ENCODE measurements at places on chromosomes 7 and 10.
A peak's percentile ranks its signal among the peaks of the same experiment; 100 is the strongest.

DNA sequence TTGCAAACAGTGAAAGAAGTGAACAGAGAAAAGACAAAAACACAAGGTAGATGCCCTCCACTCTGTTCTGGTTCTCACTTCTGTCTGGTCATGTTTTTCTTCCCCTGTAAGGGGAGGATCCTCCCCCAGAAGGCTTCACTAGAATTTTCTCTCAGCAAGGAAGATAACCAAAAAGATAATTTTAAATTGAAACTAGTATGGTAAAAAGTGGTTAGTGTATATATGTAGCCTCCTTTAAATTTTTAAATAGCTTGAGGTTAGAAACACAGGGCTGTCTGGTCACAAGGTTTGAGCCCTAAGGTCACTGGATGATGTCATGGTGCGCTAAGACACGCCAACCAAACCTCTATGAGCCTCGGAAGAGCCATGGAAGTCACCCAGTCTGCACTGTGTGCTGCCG, 5.6 kb upstream of the PKD1L1 start:
- DNase-seq = no peak

- no peak for DNase-seq
Measured at GRCh38 chr7:6606866-6607583, 8.4 kb upstream of the ZNF853 start.

- no peak for DNase-seq
Measured at GRCh38 chr7:36602511-36602910, 121.8 kb downstream of the AOAH start.

GRCh38 chr10:49154641-49155040, 20.8 kb upstream of the FAM170B start:
- DNase-seq = no peak

DNA sequence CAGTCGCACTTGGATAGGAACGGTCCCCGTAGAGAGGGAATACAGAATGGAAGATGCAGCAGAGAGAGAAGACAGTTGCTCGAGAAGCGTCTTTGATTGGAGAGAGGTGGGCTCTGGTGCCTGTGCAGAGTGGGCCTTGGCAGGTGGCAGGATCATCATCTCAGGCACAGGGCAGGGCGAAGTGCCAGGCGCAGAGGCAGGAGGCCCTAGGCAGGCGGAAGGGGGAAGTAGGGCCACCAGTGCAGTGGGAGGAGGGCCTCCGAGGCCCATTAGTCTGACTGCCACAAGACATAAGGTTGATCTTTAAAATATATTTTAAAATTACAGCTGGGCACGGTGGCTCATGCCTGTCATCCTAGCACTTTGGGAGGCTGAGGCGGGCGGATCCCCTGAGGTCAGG, 10.1 kb downstream of the CARD11 start:
- DNase-seq = no peak

- no peak for DNase-seq
Measured at GRCh38 chr10:88157981-88158465, 294.6 kb downstream of the PTEN start.

- DNase-seq = no peak
Measured at GRCh38 chr10:123784216-123784615, 107.4 kb downstream of the CPXM2 start.

DNA sequence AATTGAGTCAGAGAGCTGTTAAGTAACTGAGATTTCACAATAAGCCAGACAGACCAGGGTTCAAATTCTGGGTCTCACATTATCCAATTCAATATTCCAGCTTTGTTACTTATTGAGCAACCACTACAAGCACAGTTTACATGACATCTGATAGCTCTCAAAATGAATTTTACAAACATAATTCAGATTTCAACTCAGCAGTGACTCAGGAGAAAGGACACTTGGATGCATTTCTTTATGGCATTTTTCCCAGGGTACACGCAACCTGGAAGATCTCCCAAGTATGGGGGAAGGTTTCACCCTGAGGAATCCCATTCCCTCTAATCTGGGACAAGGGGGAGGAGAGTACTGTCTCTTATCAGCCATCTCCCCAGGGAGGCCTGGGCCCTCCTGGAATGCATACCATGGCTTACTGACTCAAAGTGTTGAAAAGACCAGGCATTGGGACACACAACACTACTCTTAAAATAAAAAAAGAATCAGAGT, 102.4 kb downstream of the CFTR start:
- no peak for DNase-seq

- DNase-seq = no peak
Measured at GRCh38 chr7:37095122-37095521, 353.5 kb downstream of the ELMO1 start.

DNA sequence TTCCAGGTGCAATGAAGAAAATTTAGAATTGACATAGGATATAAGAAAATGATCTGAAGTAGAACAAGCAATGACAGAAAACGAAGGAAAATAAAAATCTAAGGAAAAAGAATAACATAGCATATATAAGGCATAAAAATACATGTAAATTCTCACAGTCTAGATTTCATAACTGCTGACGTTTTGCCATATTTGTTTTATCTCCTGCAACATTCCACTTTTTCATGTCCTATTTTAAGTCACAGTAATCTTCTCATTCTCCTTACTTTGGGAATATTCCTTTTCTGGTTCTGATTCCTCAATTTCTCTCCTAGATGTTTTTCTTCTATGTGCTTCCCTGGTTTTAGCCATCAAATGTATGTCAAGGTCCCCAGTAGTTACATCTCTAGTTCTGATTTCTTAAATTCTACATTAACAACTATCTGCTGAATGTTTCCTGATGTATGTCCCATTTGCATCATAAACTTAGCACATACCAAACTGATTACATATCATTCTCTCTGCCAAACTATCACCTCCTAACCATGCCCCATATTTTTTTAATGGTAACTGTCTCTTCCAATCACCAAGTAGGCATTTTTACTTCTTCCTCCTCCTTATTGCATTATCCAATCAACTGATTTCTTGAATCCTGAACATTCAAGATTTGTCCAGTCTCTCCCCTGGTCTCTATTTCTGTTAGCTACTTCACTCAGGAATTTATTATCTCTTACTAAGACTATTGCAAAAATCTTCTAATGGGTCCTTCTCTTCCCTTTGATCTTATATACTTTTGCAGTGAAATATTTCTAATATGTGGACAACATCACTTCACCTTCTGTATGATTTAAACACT, 171.3 kb downstream of the DNAJC1 start:
- no peak for DNase-seq

GRCh38 chr7:126079151-126079550, 1149.5 kb upstream of the POT1 start:
- DNase-seq = no peak

DNA sequence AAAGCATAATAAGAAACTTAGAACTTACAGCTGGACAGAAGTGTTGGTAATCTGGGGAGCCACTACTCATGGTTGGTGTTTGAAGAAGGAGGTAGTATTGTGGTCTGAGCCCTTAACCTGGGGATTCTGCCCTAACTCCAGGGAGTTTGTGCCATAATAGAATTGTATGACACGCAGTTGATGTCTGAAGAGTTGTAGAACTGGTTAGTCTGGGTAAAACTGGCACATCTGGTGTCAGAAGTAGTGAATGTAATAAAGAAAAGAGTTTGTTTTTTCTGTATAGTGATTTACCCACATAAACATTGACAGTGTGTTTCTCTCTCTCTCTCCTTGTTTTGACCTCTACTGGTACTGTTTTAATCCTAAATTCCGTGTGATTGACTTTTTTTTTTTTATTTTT, 448.1 kb upstream of the SEMA3D start:
- no peak for DNase-seq

DNA sequence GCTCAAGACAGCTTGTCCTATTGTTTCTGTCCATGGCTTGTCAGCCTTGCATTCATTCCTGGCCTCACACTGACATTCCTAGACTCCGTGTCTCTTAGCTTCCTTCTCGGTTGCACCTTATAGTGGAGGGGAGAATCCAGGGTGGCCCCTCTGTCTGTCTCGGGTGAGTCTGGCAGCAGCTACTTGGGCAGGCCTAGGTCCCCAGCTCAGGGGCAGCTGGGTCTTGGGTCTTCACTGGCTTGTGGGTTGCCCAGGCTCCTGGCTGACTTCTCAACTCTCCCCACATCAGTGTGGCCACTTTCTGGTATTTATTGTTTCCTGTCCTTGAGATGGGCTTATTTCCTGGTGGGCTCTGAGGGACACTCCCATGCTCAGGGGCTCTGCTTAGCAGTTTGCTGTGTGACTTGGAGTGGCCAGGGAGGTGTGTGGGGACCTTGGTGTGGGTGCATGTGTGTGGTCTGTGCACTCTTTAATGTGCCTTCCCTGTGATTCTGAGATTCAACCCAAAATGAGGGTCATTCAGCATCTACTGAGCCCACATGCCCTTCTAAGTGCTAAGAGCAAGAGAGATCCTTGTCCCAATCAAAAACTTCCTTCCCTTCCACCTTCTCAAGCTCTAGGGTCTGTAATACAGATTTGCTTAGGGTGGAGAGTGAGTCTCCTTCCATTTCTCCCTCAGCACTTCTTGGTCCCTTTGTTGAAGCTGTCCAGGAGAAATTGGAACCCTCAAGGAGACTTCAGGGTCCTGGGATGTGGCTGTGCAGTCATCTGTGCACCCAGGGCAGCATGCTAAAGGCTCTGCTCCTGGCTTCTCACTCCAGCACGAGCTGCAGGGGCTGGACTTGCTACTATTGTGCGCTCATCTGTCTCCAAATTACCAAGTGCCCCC, 20.1 kb downstream of the UPP1 start:
- no peak for DNase-seq

DNA sequence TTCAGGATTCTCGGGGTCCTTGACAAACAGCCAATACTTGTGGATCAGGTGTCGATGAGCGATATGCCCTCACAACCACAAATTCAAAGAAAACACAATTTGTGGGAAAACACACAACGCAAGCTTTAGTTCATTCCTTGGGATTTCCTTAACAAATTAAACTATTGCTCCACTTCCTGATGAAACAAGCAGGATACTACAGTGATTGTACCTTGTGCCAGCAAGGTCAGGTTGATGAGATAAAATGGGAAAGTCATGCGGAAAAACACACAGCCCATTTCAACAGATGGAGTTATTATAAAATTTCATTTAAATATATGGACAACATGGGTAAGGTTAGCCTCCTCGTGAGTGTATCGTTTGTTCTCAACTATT, 8.8 kb upstream of the RHOBTB1 start:
- no peak for DNase-seq

DNA sequence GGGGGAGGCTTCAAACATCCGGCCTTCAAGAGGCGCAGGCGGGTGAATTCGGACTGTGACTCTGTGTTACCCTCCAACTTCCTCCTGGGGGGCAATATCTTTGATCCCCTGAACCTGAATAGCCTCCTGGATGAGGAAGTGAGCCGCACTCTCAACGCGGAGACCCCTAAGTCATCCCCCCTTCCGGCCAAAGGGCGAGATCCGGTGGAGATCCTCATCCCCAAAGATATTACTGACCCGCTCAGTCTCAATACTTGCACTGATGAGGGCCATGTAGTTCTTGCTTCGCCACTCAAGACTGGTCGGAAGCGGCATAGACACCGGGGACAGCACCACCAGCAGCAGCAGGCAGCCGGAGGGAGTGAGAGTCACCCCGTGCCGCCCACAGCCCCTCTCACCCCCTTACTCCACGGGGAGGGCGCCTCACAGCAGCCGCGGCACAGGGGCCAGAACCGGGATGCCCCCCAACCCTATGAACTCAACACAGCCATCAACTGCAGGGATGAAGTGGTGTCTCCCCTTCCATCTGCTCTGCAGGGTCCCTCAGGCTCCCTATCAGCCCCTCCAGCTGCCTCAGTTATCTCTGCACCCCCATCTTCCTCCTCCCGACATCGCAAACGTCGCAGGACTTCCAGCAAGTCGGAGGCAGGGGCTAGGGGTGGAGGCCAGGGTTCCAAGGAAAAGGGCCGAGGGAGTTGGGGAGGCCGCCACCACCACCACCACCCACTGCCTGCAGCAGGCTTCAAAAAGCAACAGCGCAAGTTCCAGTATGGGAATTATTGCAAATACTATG, 1.1 kb downstream of the MEPCE start:
- DNase-seq = peak; percentile 24

GRCh38 chr10:6400331-6400730, 179.7 kb downstream of the PRKCQ start:
- no peak for DNase-seq

DNA sequence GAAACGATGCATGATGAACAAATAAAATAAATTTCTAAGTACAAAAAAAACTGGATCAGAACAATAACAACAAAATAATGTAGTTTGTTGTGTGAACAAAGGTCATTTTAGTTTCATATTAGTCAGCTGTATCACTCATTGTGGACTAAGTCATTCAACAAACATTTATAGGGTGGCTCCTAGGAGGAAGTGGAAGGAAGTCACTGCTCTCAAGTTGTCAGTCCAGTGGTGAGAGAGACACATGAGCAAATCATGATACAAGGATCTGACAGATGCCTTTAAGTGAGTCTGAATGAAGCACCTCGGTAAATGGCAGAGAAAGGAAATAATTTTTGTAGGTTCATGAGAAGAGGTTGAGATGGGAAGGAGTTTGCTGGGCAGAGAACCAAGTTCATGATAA, 56.8 kb downstream of the EPDR1 start:
- DNase-seq = no peak

GRCh38 chr10:68869623-68870022, 31.5 kb upstream of the DDX50 start:
- no peak for DNase-seq

All from CD4-positive, alpha-beta T cell treated with Interleukin-4 for 4 hours (primary cell).